ENCODE measurements at places on chromosomes 2 and 18. TPM values are rescaled to one million over a fixed set of nuclear protein-coding genes. Genes with fewer than 3 reads are reported as not detected.

- H3K27me3 ChIP-seq: no peaks in the 10 kb centered on the region
- H3K4me3 ChIP-seq: no peak overlapping the region
- H3K4me1 ChIP-seq: no peaks in the 10 kb centered on the region
- no peak for DNase-seq
These were observed 25.6 kb downstream of the ANKMY1 start for GRCh38 chr2:240532031-240532775.

DNA sequence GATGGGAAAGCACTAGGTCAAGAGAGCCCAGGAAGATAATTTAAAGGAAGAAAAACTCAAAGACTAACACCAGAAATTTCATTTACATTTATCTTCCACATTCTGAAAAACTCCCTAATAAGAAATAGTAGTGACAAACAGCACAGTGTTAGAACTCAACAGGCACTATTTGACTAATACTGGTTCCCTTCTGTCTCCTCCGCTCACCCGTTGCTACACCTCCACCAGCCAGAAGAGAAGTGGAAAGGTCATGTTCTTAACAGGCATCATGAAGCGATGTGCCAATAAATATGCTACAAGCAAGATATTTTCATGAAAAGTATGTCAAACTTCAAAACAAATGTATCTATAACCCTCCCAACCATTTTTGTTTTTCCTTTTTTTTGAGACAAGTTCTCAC lies 5.7 kb downstream of the ROCK1 start:
- H3K4me3 ChIP-seq: no peak overlapping the region
- H3K27me3 ChIP-seq: no peaks in the 10 kb centered on the region
- H3K36me3 ChIP-seq: no peaks in the 10 kb centered on the region
- peaks cover 29% of the 10 kb centered on the region for H3K4me1 ChIP-seq

GRCh38 chr18:61530681-61531080 lies 197.5 kb downstream of the CDH20 start:
- no peaks in the 10 kb centered on the region for H3K4me1 ChIP-seq
- no peak overlapping the region for H3K27ac ChIP-seq
- no peak for DNase-seq
- H3K36me3 ChIP-seq: no peaks in the 10 kb centered on the region
- H3K27me3 ChIP-seq: no peaks in the 10 kb centered on the region

DNA sequence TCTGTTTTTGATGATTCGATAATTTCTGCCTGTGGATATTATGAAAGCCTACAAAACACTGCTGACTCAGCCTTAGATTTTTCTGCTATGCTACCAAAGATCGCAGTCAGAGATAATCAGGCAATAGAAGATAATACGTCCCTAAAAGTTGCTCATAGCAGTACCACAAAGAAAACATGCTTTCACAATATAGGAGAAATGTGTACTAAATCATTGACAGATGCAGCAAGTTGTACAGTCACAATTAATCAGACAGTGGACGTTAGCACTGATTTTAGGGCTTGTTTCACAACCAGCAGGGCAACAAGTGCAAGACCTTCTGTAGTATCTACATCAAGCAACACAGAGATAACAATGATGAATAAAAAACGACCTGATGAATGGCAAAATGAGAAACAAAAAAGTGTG lies 19.5 kb downstream of the RBM44 start:
- no peaks in the 10 kb centered on the region for H3K4me1 ChIP-seq
- DNase-seq: no peak
- H3K27ac ChIP-seq: no peak overlapping the region
- H3K36me3 ChIP-seq: no peaks in the 10 kb centered on the region
- no peak overlapping the region for H3K4me3 ChIP-seq

The RBM45 gene
- polyA plus RNA-seq: 4.2 TPM

The MYO5B gene
- polyA plus RNA-seq: 10.3 TPM

All from liver (tissue), 10 donors.